ENCODE measurements at places on chromosomes 7 and 10. TPM values are rescaled to one million over a fixed set of nuclear protein-coding genes. Genes with fewer than 3 reads are reported as not detected.

- H3K36me3 ChIP-seq, result no peaks in the 10 kb centered on the region
- no peaks in the 10 kb centered on the region for H3K27me3 ChIP-seq
- no peak overlapping the region for H3K4me3 ChIP-seq
- no peak overlapping the region for H3K27ac ChIP-seq
- H3K4me1 ChIP-seq, result no peaks in the 10 kb centered on the region
- DNase-seq, result no peak
These were observed 240.8 kb upstream of the POM121L12 start for GRCh38 chr7:52794621-52795020.

- no peak overlapping the region for H3K4me3 ChIP-seq
- no peaks in the 10 kb centered on the region for H3K27me3 ChIP-seq
- H3K27ac ChIP-seq, result peak overlapping the region; percentile 60
- no peaks in the 10 kb centered on the region for H3K36me3 ChIP-seq
- no peak for DNase-seq
These were observed 145.8 kb downstream of the FRMD4A start for GRCh38 chr10:14184841-14185315.

DNA sequence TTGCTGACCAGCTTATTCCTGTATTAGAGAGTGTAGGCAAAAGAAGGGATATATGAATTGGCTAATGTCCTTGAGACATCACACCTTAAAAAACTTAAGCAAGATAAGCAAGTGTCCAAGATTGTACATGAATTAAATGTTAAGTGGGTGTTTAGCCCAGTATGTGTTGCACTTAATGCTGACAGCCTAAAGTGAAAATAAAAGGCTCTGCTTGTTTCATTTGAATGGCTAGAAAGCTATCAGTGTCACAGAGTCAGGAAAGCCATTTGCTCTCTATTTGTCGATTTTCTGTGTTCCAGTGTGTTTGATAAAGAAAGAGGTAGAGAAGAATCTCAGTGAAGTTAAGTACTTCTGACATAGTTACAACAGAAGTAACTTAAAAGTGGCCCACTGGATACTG, 744.9 kb downstream of the ANKRD7 start:
- no peaks in the 10 kb centered on the region for H3K27me3 ChIP-seq
- H3K27ac ChIP-seq, result no peak overlapping the region
- no peaks in the 10 kb centered on the region for H3K36me3 ChIP-seq
- DNase-seq, result no peak

GRCh38 chr7:92557808-92558362, 29.3 kb downstream of the RBM48 start:
- no peak for DNase-seq
- H3K4me3 ChIP-seq, result no peak overlapping the region
- H3K27me3 ChIP-seq, result no peaks in the 10 kb centered on the region
- H3K4me1 ChIP-seq, result no peaks in the 10 kb centered on the region
- no peak overlapping the region for H3K27ac ChIP-seq
- H3K36me3 ChIP-seq, result no peaks in the 10 kb centered on the region

- DNase-seq, result no peak
- H3K27me3 ChIP-seq, result no peaks in the 10 kb centered on the region
- no peaks in the 10 kb centered on the region for H3K4me1 ChIP-seq
- H3K4me3 ChIP-seq, result no peak overlapping the region
These were observed 1255.3 kb upstream of the LRRN3 start for GRCh38 chr7:109835577-109835976.

GRCh38 chr7:28812616-28813015, 145.5 kb downstream of the TRIL start:
- H3K36me3 ChIP-seq, result no peaks in the 10 kb centered on the region
- DNase-seq, result no peak
- no peak overlapping the region for H3K4me3 ChIP-seq
- H3K27ac ChIP-seq, result no peak overlapping the region

GRCh38 chr7:36336390-36336789, 53.3 kb upstream of the ANLN start:
- no peaks in the 10 kb centered on the region for H3K27me3 ChIP-seq
- H3K27ac ChIP-seq, result no peak overlapping the region
- no peaks in the 10 kb centered on the region for H3K4me1 ChIP-seq
- no peak overlapping the region for H3K4me3 ChIP-seq
- H3K36me3 ChIP-seq, result no peaks in the 10 kb centered on the region

GRCh38 chr10:76738991-76739390, 898.6 kb downstream of the KCNMA1 start:
- no peaks in the 10 kb centered on the region for H3K36me3 ChIP-seq
- DNase-seq, result no peak
- H3K27me3 ChIP-seq, result no peaks in the 10 kb centered on the region
- no peaks in the 10 kb centered on the region for H3K4me1 ChIP-seq

GRCh38 chr7:379456-380138, 89.6 kb downstream of the FOXL3 start:
- no peak overlapping the region for H3K27ac ChIP-seq
- no peaks in the 10 kb centered on the region for H3K36me3 ChIP-seq
- H3K4me1 ChIP-seq, result peaks cover 58% of the 10 kb centered on the region
- no peak for DNase-seq

DNA sequence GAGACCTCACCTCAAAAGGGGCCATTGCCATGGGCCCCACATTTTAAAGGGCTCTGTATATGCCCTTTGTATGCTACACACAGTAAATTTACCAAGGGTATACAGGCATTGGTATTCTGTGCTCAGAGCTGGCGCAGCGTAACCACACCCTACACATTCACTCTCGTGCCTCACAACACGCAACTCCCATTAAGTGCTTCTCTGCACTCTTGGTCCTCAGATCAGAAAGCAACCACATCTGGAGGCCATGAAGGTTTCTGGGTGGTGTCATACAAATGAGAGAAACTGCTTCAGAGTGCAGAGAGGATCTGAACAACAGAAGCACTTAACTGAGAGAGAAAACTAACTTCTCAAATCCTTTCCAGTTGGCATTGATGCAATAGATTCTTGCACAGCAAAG, 9.4 kb upstream of the CACUL1 start:
- no peak for DNase-seq
- no peaks in the 10 kb centered on the region for H3K4me1 ChIP-seq
- H3K27ac ChIP-seq, result no peak overlapping the region

GRCh38 chr10:130749911-130750310, 561.6 kb downstream of the TCERG1L start:
- no peaks in the 10 kb centered on the region for H3K4me1 ChIP-seq
- H3K27me3 ChIP-seq, result no peaks in the 10 kb centered on the region
- no peak overlapping the region for H3K27ac ChIP-seq
- no peak overlapping the region for H3K4me3 ChIP-seq
- no peak for DNase-seq

DNA sequence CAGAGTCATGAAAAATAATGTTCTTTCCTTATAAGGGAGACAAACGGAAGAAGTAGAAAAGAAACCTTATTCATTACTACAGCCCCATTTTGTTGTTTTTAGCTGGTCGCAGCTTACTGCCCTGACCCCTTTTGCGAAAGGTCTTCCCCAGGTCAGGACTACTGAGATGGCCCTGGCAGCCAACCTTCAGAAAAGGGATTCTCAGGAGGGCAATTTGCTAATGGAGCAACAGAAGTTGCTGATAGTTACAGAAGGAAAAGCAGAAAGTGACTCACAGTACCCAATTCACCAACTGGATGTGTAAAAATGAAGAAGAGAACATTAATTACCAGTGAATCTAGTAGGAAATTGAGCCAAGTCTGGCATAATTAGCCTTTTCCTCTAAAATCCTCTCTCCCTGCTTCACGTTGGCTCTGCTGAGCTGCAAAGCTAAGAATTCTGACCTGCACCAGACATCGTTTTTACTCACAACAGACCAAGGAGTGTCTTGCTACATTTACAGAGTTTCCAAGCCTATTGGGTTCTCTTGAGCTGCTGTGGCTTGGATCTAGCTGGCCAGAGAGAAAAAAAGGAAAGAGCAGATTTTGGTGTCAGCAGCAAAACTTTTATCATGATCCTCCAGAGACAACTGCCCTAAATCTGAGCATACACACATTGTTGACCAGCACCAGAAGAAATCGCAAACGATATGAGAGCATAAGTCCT, 499.9 kb upstream of the FZD8 start:
- H3K4me3 ChIP-seq, result no peak overlapping the region
- no peaks in the 10 kb centered on the region for H3K36me3 ChIP-seq
- no peaks in the 10 kb centered on the region for H3K4me1 ChIP-seq
- no peaks in the 10 kb centered on the region for H3K27me3 ChIP-seq
- H3K27ac ChIP-seq, result no peak overlapping the region
- no peak for DNase-seq

DNA sequence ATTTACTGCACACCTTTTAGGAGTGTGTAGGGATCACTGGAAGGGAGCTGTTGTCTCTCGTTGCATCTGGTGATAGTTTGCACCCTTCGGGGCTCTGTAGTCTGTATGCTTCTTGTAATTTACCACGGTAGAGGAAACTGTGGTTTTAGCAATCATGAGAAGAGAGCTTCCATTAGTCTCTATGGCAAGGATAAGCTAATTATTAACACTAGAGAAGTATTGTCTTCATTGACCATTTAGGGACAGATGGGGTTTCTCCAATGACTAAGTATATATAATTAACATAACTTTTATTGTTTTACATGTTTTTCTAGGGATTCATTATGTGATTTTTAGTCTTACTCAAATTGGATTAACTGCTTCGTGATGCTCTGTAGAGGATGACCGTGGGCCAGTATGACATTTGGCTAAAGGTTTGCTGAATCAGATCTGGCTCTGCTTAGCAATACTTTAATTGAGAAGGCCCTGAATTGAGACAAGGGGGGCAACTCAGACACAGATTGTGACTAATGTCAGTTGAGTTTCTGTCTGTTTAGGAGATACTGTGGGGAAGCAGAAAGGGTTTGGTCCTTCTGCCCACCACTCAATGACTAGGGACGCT, 8.7 kb downstream of the SLC18A2 start:
- no peak for DNase-seq
- no peak overlapping the region for H3K4me3 ChIP-seq
- H3K36me3 ChIP-seq, result no peaks in the 10 kb centered on the region

GRCh38 chr7:94656925-94657731, 1.2 kb upstream of the SGCE start:
- H3K27ac ChIP-seq, result peak overlapping the region; percentile 63
- peak overlapping the region; percentile 59 for H3K4me3 ChIP-seq
- H3K36me3 ChIP-seq, result no peaks in the 10 kb centered on the region

DNA sequence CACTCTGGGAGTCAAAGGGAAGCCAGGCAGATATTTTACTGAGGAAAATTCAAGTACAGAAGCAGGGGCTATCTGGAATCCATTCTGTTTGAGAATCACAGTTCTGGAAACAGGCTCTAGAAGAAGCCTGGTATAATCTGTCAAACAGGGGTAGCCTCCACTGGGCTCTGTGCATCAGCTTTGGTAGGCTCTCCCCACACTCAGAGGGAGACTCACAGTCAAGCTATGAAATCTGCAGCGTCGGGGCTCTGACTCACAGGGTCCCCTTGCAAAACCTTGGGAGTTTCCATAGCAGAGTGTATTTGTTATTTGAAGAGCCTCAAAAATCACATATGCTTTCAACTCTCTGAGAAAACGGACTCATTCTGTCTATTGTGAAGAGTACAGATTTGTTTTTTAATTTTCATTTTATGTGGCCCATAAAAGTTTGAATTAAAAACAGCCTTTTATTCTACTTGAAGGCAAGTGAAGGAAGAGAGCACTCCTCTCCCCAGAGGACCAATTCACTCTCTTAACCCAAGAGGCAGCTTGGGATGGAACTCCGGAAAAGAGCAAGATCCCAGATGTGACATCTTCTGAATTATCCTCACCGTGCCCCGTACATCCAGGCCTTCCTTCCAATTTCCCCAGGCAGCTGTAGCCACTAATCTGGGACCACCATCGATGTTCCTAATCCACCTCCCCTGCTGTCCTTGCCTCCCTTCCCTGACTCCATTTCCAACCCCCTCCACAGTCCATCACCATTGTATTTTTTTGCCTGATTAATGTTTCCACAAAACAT, 590.9 kb upstream of the MGMT start:
- no peak for DNase-seq
- no peaks in the 10 kb centered on the region for H3K4me1 ChIP-seq
- H3K4me3 ChIP-seq, result no peak overlapping the region
- no peaks in the 10 kb centered on the region for H3K27me3 ChIP-seq

GBX1 gene
- not detected for total RNA-seq

OR2A42 gene
- under 0.01 TPM for total RNA-seq

TAC1 gene
- total RNA-seq, result not detected

CACNA2D1 gene
- total RNA-seq, result 0.30 TPM

CALML5 gene
- total RNA-seq, result 21.2 TPM

MEIG1 gene
- not detected for total RNA-seq

TEX47 gene
- not detected for total RNA-seq
